ENCODE measurements at places on chromosomes 2 and 18.

DNA sequence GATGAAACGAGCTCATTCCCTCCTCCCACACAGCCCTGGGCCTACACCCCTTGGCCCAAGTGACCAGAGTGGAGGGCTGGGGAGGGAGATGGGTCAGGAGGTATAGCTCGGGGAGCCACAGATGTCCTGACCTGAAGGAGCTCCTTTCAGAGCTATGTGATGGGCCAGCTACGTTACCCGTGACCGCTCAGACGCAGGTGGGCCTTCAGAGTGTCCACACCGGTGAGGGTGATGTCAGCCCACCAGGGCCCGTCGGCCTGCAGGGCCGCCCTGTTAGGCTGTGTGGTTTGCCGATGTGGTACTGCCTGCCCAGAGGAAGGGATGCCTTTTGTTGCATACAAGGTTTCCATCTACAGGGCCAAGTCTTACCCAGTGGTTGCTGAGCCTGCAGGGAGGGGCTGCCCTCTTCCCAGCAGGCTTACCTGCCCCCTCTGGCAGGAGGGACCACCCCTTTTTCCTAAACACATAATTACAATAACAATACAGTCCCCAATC is 41.8 kb upstream of the FOSL2 start:
- no peak for DNase-seq

GRCh38 chr2:88239781-88240180 is 69.6 kb downstream of the THNSL2 start:
- peak; percentile 46 for DNase-seq

DNA sequence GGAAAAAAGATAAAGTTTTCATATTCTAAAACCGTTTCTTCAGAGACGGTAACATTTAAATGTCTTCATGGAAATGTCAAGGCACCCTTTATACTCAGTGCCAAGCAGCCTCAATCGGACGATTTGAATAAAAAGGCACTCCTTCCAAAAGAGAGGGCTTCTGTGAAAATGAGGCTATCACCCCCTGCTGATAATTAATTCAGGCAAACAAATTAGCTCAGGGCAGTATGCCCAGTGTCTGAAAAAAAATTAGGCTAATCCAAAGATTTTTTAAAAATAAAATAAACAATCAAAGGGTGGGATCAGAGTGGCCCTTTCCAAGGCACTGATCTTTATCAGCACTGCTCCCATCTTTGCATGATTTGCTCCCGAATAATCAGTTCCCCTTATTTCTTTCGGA is 151.0 kb upstream of the PID1 start:
- DNase-seq, result no peak

GRCh38 chr2:60899230-60899891 is 18.0 kb downstream of the REL start:
- DNase-seq, result no peak

DNA sequence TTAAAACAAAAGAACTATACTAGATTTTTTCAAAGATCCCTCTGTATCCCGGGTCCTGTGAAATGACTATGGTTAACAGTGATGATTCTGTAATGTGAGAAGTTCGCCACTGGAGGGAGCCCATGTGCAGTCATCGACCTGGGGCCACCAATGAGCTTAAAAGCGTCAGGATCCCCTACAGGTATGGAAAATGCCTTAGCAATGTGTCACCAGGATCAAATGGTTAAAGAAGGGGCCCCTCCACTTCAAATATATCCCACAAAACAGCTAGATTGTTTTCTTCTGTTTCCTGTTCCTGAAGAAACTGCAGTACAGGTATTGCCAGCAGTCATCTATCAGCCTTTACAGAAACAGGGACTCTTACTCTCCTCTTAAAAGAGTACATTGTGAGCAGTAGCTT is 15.3 kb downstream of the CHRNA1 start:
- DNase-seq, result peak; percentile 78

DNA sequence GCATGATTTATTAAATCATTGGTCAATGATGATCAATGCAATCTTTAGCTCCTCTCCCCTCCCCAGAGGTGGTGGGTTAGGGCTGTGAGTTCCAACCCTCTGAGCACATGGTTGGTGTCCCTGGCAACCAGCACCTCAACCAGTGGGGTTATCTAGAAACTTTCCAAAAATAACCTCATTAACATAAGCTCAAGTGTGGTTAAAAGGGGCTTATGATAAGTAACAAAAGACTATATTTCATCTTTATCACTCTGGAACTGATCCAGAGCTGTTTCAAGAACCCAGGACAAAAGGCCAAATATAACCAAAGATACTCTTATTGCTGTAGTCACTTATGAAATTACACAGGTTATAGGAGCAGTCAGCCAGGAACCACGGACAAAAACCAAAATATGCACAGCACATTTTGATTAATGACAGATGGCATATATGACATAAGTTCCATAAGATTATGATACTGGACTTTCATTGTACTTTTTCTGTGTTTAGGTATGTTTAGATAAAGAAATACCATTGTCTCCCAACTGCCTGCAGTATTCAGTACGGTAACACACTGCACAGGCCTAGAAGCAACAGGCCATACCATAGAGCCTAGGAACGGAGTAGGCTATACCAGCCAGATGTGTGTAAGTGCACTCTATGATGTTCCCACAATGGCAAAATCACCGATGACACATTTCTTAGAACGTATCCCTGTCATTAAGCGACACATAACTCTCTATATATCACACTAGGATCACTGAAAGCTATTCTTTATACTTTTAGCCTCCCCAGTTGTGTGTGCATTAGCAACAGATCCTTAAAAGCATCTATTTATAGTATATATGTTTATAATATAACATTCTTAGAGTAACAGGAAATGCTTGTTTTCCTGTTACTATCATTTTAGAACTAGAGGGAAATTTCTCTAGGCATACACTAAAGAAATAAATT is 31.9 kb downstream of the KIDINS220 start:
- DNase-seq, result no peak

- DNase-seq, result no peak
Measured at GRCh38 chr18:33805592-33805991, 227.6 kb downstream of the ASXL3 start.

DNA sequence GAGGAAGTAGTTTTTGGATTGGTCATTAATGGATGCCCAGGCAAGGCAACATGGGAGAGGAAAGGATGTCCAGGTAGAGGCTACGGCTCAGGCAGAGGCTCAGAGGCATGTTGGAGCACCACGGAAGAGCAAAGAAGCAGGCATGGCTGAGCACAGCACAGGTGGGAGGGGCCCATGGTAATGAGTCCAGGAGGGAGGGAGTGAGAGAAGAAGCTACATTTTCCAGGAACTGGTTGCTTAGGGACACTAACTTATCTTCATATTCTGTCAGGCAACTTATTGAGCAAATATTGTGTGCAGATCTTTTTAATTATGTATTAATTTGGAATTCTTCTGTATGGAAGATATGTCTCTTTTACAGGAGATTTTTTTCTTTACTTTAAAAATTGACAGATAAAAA is 42.2 kb downstream of the ARHGEF4 start:
- no peak for DNase-seq

GRCh38 chr2:10521356-10522169 is 73.4 kb upstream of the ODC1 start:
- no peak for DNase-seq

- no peak for DNase-seq
Measured at GRCh38 chr2:128664499-128664971, 345.9 kb upstream of the HS6ST1 start.

DNA sequence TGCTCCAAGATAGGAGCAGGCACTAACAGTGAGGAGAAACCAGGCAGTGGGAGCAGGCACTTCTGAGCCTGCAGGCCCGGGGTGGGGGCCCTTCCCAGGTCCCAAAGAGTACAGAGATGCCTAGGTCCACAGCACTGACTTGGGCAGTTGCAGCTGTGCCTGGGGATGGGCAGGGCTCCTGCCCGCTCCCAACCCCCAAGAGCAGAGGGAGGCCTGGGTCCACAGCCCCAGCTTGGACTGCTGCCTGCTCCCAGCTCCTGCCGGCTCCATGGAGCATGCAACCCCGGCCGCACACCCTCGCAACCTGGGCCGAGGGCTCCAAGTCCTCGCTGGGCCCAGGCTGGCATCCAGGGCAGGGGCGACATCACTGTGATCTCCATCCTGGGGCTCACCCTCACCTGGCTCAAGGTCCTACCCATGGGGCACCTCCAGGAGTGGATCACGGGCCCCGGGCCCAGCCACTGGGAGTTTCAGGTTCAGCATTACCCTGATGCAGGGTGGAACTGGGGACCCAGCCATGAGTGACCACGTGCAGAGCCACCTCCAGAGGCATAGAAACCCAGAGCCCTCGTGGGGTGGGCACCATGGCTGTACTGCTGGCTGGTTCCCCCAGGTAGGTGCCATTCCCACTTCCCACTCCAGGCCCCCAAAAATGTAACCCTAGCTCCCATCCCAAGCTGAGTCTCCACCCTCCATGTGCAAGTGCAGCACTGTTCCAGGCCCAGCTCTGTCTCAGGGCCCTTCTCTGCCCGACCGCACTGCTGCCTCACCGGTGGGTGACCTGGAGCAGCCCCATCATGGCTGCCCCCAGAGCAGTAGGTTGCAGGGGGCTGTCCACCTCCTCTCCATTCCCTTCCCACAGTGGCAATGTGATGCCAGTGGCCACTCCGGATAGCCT is 325.6 kb downstream of the NR4A2 start:
- DNase-seq, result no peak

DNA sequence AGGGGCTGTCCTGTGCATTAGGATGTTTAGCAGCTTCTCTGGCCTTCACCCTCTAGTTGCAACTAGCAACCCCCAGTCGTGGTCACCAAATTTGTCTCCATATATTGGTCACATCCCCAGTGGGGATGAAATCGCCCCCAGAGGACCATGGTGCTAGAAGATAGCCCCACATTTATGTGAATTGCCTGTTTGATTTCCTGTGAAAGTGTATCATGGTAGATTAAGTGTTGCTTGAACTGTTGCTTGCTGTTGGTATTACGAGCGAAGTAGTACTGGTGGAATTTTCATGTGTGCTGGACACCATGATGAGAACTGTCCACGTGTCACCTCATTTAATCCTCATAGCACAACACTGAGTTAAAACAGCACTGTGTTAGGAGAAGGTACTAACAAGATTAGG is 59.4 kb downstream of the TSPYL6 start:
- DNase-seq, result no peak

GRCh38 chr2:113755835-113756354 is 547 bp downstream of the SLC35F5 start:
- peak; percentile 51 for DNase-seq

GRCh38 chr18:35437836-35438235 is 59.9 kb downstream of the INO80C start:
- no peak for DNase-seq

GRCh38 chr2:164843346-164843911 is 1.8 kb upstream of the COBLL1 start:
- DNase-seq, result no peak

DNA sequence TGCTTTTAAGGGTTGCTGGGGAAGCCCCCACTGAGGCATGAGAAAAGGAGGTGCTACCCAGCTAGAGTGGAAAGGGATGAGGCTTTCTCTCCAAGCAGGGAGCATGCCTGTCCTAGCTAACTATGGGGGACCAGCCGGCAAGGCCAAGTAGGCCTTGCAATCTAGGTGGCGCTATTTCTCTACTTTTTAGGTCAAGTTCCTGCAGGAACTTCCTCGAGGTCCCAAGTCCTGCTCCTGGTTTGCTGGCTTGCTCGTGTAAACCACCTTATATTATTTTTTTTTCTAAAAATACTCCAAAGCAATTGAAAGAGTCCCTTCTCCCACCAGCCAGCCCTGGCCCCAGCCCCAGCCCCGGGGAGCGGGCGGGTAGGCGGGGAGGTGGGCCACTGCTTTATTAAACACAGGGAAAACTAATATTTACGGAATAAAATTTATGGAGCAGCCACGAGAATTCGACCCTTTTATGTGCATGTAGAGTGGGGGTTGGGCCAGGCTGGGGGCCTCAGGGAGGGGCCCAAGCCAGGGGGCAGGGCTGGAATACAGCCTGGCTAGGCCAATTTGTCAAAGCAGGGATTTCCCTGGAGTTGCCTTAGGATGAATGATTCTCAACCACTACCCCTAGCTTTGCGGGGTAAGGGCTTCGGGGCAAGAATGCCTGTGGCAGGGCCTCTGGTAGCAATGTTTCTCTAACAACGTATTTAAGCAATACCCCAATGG is 12.8 kb upstream of the IHH start:
- DNase-seq, result peak; percentile 12

DNA sequence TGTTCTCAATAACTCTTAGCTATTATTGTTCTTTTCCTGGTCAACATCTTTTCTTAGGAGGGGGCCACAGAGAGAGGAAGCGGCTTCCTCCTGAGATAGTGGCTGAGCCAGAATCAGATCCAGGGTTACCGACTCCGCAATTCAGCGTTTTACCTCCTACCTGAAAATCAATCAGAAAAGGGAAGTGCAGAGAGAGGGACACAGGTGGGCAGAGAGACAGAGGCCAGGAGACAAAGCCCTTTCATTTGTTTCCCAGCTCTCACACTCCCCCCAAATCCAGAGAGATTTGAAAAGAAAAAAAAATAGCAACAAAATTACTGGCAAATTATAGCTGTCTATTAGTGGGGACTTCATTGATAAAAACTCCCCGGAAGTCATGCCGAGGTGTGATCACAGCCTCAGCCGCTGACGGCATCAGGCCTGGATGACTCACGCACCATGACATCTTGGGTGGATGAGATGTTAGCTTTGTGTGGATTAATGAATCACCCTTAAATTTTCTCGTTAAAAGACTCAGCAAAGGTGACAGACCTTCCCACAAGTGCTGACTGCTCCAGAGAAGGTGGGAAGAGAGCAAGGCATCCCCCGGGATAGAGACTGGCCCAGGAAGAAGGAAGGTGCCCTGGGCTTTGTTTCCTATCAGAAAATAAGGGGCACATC is 120.7 kb downstream of the LOXHD1 start:
- DNase-seq, result peak; percentile 18

GRCh38 chr18:63207143-63207790 is 112.3 kb downstream of the BCL2 start:
- no peak for DNase-seq

DNA sequence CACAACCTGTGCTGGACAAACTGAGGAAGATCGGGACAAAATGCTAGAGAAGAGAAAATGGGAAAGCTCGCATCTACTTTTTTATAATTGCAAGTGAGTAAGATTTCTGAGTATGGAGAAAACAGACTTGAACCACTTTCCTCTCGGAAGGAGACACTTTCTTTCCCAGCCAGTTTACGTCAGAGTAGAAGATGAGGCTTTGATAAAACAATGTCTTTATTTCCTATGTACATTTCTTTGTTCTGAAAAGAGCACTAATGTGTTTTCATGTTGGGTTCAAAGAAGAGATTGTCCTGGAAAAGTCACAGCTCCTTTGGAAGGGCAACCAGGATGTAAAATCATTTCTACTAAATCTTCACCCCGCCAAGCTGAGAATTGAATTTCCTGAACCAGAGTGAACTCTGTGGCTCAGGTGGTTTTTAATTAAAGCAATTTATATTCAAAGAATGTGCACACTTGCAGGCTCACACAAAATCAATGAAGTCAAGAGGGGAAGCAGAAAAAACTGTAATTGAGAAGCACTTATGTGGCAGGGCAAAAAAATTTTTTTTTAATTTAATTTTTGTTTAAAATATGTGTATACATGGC is 23.4 kb upstream of the ITGA6 start:
- no peak for DNase-seq

DNA sequence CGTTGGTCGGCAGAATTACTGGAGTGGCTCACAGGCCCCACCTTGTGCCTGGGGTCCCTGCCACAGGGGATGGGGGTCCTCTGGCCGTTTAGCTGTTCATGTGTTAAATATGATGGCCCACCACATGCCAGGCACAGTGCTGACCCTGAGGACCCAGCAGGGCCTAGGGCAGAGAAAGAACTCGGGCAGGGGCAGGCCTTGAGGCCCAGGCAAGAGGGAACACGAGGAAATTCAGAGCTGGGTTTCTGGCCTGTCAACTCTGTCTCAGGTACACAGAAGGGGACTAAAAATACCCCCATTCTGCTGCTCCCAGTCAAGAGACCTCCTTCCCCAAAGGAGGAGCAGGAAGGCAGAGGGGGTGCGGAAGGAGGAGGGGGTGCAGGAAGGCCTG is 66.2 kb downstream of the DNMT3A start:
- no peak for DNase-seq
